ENCODE measurements at places on chromosomes 6 and 20.

GRCh38 chr20:45518282-45518681, 2.9 kb upstream of the SPINT3 start:
- H3K4me3 ChIP-seq, result no peak overlapping the region
- H3K36me3 ChIP-seq, result no peaks in the 10 kb centered on the region
- H3K4me1 ChIP-seq, result no peaks in the 10 kb centered on the region
- H3K27me3 ChIP-seq, result peaks cover 23% of the 10 kb centered on the region

DNA sequence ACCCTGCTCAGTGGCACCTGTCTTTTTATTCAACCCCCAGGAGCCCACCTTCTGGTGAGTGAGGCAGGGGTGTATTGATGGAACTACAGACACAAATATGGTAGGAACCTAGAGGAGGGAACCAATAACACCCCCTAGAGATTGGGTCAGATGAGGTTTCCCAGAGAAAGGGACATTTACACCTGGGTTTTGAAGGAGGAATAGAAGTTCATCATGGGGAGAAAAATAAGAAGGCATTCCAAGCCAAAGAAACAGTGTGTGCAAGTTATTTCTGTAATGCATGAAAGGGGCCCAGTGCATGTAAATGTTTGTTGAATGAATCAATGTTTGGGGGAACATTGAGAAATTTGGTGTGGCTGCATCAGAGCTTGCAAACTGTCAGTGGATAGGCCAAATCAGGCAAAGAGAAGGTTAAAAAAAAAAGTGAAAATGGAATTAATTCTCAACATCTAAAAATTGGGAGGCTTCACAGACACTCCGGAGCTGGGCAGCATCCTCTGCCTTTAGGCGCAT, 11.1 kb upstream of the KIAA1755 start:
- no peaks in the 10 kb centered on the region for H3K4me1 ChIP-seq
- H3K4me3 ChIP-seq, result no peak overlapping the region
- no peaks in the 10 kb centered on the region for H3K36me3 ChIP-seq
- H3K27ac ChIP-seq, result no peak overlapping the region
- peaks cover 25% of the 10 kb centered on the region for H3K27me3 ChIP-seq
- no peak for DNase-seq

- no peaks in the 10 kb centered on the region for H3K36me3 ChIP-seq
- H3K27me3 ChIP-seq, result no peaks in the 10 kb centered on the region
- H3K4me1 ChIP-seq, result no peaks in the 10 kb centered on the region
- no peak for DNase-seq
These were observed 668.3 kb upstream of the ADGRB3 start for GRCh38 chr6:67966830-67967229.

GRCh38 chr6:82955841-82956240, 109.8 kb downstream of the UBE3D start:
- no peaks in the 10 kb centered on the region for H3K27me3 ChIP-seq
- peaks cover 29% of the 10 kb centered on the region for H3K4me1 ChIP-seq
- H3K36me3 ChIP-seq, result peaks cover 5% of the 10 kb centered on the region
- DNase-seq, result no peak

GRCh38 chr6:152146385-152146784, 338.9 kb downstream of the ESR1 start:
- peaks cover 8% of the 10 kb centered on the region for H3K4me1 ChIP-seq
- no peak for DNase-seq
- H3K27me3 ChIP-seq, result no peaks in the 10 kb centered on the region
- H3K36me3 ChIP-seq, result peaks cover 46% of the 10 kb centered on the region
- H3K27ac ChIP-seq, result no peak overlapping the region
- H3K4me3 ChIP-seq, result no peak overlapping the region

DNA sequence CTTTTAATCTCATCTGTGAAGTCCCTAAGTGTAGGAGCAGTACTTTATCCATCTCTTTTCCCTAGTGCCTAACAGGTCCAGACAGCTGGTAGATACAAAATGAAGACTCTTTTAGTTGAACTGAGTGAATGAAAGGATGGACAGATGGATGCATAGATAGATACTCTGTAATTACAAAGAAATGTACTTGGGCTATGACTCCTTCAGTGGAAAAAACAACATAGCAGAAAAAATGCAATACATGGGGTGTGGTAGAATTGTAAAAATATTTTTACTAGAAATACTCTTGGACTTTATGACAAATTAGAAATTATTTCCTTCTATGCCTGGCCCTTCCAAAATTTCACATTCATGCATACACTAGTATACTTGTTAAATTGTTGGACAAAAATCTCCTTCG, 29.3 kb downstream of the KCNQ5 start:
- H3K27me3 ChIP-seq, result peaks cover 5% of the 10 kb centered on the region
- H3K36me3 ChIP-seq, result no peaks in the 10 kb centered on the region
- no peak overlapping the region for H3K4me3 ChIP-seq
- peak overlapping the region; percentile 80 for H3K27ac ChIP-seq
- H3K4me1 ChIP-seq, result peaks cover 45% of the 10 kb centered on the region

GRCh38 chr20:56628873-56629463, at the start of gene TFAP2C:
TSS of gene TFAP2C (plus strand) at chr20:56629306. CDS start at chr20:56629545, 239 bp downstream.
- peak within 1 kb of the TSS; percentile 81 for H3K4me3 ChIP-seq
- H3K4me1 ChIP-seq, result peaks cover 41% of the 10 kb centered on the region
- H3K27me3 ChIP-seq, result peaks cover 87% of the 10 kb centered on the region
- peaks cover 13% of the 10 kb centered on the region for H3K36me3 ChIP-seq
- peak; percentile 86 for DNase-seq
- H3K27ac ChIP-seq, result peak within 1 kb of the TSS; percentile 67

DNA sequence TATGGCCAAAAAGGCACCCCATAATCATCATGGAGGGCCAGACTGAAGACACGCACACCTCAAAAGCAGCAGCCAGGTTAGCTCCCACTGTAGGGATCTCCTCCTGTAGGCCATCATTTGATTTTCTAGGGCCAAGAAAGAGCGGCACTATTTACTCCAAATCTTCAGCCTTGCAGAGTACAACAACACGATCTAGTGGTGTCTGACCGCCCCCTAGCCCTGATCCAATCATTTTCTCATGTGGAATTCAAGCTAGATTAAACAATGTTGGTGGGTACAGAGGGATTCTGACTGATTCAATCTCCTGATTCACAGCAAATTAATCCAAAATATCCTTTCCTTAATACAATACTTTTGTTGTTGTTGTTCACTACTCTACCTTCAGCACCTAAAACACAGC, 12.5 kb downstream of the GNAS-AS1 start:
- no peak for DNase-seq
- no peak overlapping the region for H3K27ac ChIP-seq

DNA sequence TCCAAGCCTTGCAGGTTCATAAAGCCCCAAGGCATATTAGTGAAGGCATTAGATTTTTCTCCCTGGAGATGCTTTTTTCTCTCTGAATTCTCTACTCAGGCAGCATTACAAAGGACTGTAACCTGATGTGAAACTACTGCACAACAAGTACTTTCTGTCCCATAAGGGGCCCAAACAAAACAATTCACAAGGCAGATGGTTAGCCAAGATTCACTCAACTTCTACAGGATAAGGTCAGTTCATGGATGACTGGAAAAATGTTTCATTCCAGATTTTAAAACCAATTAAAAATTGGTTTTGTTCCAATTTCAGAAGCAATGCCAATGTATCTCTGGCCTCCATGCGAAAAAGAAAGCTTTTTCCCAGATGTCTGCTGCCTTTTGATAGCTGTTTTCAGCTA, 181.8 kb downstream of the KHDC1L start:
- H3K27me3 ChIP-seq, result no peaks in the 10 kb centered on the region
- peaks cover 12% of the 10 kb centered on the region for H3K36me3 ChIP-seq
- no peak for DNase-seq
- no peak overlapping the region for H3K4me3 ChIP-seq
- H3K4me1 ChIP-seq, result peaks cover 14% of the 10 kb centered on the region

GRCh38 chr6:157625764-157626163, 197.3 kb upstream of the SNX9 start:
- peaks cover 14% of the 10 kb centered on the region for H3K4me1 ChIP-seq
- H3K36me3 ChIP-seq, result no peaks in the 10 kb centered on the region
- no peaks in the 10 kb centered on the region for H3K27me3 ChIP-seq
- H3K27ac ChIP-seq, result no peak overlapping the region
- DNase-seq, result no peak
- no peak overlapping the region for H3K4me3 ChIP-seq

DNA sequence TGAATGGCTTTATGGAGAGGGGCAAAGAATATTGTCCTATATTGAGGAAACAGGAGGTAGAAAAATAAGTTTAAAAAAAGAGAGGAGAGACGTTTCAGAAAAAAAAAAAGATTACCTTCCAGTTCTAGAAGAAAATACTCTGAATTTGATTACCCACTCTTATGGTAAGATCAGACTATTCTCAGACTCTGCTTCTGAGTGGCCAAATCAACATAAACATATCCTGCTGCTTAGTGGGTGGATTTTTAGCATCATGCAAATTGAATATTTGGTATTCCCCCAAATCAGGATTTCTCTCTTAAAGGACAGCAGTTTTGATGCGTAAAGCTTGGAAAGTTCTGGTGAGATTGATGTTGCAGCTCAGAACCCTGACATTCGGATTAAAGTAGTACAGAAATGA, 946.6 kb downstream of the TFAP2A start:
- no peaks in the 10 kb centered on the region for H3K27me3 ChIP-seq
- H3K27ac ChIP-seq, result no peak overlapping the region
- DNase-seq, result no peak
- H3K4me3 ChIP-seq, result no peak overlapping the region

DNA sequence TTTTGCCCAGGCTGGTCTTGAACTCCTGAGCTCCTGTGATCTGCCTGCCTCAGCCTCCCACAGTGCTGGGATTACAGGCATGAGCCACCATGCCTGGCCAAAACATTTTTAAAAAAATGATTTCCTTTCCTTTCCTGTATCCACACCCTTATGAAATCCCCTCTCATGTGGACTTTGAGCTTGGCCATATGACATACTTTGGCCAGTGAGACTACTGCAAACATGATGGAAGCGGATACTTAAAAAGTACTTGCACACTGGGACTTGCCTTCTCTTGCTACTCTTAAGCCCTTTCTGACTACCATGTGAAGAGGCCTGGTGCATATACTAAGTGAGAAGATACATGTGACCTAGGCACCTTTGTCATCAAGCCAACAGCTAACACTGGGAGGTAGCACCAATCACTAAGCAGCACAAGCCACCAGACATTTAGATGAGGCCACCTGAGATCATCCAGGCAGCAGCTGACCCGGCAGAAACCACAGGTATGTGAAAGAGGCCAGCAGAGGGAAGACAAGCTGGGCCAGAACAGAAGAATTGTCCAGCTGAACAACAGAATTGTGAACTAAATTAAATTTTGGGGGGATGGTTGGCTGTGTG, 78.5 kb upstream of the HDAC2 start:
- no peak overlapping the region for H3K27ac ChIP-seq
- DNase-seq, result no peak
- peaks cover 6% of the 10 kb centered on the region for H3K4me1 ChIP-seq
- H3K27me3 ChIP-seq, result no peaks in the 10 kb centered on the region
- H3K4me3 ChIP-seq, result no peak overlapping the region

DNA sequence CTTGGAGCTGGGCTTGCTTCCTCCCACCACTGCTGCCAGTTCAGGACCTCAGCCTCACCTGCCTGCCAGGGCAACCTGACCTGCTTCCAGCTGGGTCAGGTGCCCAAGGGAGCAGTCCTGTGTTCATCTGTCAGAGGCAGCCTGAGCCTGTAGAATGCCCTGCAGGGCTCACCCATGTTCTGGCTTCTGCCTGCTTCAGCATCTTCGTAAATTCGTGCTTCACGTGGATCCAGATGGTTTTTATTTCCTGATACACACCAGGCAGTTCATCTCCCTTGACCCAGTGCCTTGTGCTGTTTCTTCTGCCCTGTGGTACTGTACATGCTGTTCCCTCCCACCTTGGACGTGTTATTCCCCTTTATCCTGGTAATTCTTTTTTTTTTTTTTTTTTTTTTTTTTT, 50.2 kb downstream of the ARID1B start:
- peaks cover 8% of the 10 kb centered on the region for H3K36me3 ChIP-seq
- peaks cover 42% of the 10 kb centered on the region for H3K4me1 ChIP-seq
- no peak for DNase-seq
- H3K27me3 ChIP-seq, result no peaks in the 10 kb centered on the region
- H3K27ac ChIP-seq, result no peak overlapping the region

DNA sequence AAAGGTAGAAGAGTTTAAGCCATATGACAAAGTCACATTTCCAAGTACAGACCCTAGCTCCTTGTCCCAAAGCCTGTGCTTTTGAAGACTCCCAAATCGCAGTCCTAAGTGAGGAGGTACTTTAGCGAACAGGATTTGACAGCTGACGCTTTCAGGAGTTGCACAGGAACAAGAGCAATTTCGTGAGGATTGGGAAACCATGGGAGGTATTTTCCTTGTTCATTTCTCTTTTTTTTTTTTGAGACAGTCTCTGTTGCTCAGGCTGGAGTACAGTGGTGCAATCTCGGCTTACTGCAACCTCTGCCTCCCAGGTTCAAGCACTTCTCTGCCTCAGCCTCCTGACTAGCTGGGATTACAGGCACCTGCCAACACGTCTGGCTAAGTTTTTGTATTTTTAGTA, 150.6 kb downstream of the MTHFD1L start:
- peaks cover 2% of the 10 kb centered on the region for H3K36me3 ChIP-seq
- DNase-seq, result no peak
- no peaks in the 10 kb centered on the region for H3K27me3 ChIP-seq
- H3K27ac ChIP-seq, result peak overlapping the region; percentile 98
- H3K4me1 ChIP-seq, result peaks cover 39% of the 10 kb centered on the region
- H3K4me3 ChIP-seq, result no peak overlapping the region

GRCh38 chr6:90905351-90905750, 318.5 kb upstream of the MAP3K7 start:
- no peak overlapping the region for H3K27ac ChIP-seq
- H3K36me3 ChIP-seq, result no peaks in the 10 kb centered on the region
- DNase-seq, result no peak
- H3K27me3 ChIP-seq, result peaks cover 8% of the 10 kb centered on the region

DNA sequence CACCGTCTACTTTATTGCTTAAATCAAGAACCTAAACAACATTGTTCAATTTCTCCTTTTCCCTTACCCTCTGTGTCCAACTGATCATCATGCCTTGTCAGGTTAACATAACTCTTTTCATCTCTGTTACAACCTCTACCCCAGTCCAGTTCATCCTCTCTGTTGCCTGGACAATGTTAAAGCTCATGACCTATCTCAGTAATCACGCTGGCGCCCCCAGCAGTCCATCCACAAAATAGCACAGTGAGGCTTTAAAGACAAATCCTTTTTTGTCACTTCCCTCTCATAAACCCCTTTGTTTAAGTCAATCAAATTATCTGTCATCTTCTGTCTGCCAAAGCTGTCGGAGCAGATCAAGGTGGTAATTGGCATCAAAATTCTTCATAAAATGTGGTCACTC, 140.1 kb downstream of the QKI start:
- H3K36me3 ChIP-seq, result peaks cover 54% of the 10 kb centered on the region
- no peak overlapping the region for H3K27ac ChIP-seq
- DNase-seq, result no peak
- H3K27me3 ChIP-seq, result no peaks in the 10 kb centered on the region

DNA sequence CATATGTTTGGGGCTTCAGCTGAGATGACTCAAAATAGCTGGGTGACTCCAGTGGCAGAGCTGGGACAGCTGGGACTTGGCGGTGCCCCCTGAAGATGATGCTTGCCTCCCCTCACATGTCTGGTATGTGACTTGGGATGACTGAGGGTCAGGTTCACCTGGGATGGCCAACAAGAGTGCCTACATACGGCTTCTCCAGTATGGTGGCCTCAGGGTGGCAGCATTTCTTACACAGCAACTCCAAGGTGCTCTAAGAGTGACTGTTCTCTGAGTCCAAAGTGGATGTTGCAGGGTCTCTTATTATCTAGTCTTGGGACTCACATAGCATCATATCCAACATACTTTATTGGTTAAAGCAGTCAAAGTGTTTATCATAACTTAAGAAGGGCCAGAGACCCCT, 87.8 kb upstream of the CENPW start:
- H3K27ac ChIP-seq, result no peak overlapping the region
- H3K4me3 ChIP-seq, result no peak overlapping the region
- no peak for DNase-seq
- no peaks in the 10 kb centered on the region for H3K27me3 ChIP-seq
- peaks cover 4% of the 10 kb centered on the region for H3K36me3 ChIP-seq
- H3K4me1 ChIP-seq, result peaks cover 10% of the 10 kb centered on the region
